Fibroblast of lung (primary cell): ENCODE measurements at places on chromosomes 4 and X. TPM values are rescaled to one million over a fixed set of nuclear protein-coding genes. Genes with fewer than 3 reads are reported as not detected.

- DNase-seq = no peak
These were observed 45.5 kb downstream of the SGMS2 start for GRCh38 chr4:107870236-107870635.

The SHOX gene
- not detected in 2 replicates for total RNA-seq

GRCh38 chrX:17822351-17822750, 38.7 kb downstream of the RAI2 start:
- DNase-seq = peak; percentile 4

DNA sequence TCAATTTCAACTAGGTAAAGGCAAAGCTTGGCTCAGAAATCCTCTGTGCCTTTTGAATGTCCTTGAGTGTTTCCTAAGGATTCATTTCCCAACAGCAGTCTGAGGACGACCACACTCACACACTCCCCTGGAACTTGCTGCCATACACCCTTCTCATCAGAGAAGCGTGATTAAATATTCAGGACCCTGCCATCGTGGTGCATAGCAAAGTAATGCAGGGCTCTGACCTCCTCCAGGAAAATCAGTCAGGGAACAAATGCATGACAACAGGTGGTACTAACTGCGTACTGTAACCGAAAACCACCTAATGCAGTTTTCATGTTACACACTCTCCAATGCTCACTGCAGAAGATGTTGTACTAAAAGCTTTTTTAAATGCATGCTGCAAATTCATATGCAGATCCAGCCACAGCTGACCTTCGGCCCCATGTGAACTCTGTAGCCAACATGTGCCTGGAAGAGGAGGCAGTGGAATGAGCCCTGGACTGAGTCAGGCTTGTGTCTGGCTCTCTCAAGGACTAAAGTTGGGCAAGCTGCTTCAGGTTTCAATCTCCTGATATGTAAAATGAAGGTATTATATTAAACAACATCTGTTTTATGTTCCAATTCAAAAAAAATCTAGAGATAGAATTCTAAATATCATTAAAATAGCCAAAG, 238.3 kb downstream of the KCNIP4 start:
- no peak for DNase-seq

- DNase-seq = no peak
These were observed 587 bp downstream of the TACC3 start for GRCh38 chr4:1721666-1722550.

The FAM184B gene
- under 0.01 TPM in 1 of 2 replicates, not detected in the other for total RNA-seq

GRCh38 chr4:122879001-122879400, 43.4 kb downstream of the NUDT6 start:
- peak; percentile 26 for DNase-seq

DNA sequence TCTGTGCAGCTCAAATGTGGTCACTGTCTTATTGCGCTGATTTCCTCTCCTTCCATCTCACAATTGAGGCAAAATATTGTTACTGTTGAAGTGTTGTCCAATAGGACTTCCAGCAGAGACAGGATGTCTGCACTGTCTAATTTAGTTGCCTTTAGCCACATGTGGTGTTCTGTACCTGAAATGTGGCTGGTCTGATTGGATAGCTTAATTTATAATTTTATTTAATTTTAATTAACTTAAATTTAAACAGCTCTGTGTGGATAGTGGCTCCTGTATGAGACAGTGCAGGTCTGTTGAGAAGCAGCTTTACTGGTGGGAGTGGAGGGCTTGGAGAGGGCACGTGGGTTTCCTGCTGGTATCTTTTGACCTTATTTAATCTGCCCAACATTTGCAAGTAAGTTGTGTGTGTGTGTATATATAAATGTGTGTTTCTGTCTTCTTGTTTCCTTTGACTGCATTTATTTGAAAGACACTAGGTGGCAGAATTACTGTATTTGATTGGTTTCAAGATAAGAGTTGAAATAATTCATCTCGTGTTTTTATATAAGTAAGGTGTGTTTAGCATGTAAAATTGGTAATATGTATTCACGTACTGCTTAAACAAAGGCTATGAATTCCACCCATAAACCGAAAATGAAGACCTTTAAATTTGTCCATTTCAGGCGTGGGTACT, 55.3 kb upstream of the MSANTD1 start:
- DNase-seq = peak; percentile 49

The SORCS2 gene
- total RNA-seq = 0.17 and 0.26 TPM in 2 replicates

The SLC10A4 gene
- under 0.01 TPM in 1 of 2 replicates, not detected in the other for total RNA-seq

The RAB39B gene
- 1.3 and 3.0 TPM in 2 replicates for total RNA-seq

The CSN1S1 gene
- total RNA-seq = not detected in 2 replicates

GRCh38 chrX:17511556-17511955, 136.6 kb downstream of the NHS start:
- peak; percentile 36 for DNase-seq

GRCh38 chrX:69724307-69724706, 108.4 kb downstream of the EDA start:
- no peak for DNase-seq

DNA sequence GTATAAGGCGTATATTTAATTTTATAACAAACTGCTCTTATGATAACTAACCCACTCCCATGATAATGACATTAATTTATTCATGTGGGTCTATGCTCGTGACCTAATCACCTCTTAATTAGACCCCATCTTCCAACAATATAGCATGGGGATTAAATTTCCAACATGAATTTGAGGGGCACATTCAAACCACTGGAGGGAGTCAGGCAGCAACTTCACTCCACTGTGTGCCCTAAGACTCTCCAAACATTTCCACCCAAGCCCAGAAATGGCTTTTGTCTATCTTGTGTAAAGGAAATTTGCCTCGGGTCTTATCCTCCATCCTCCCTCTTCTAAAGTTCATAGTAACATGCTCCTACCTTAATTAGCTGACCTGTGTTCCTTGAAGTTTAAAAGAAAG, 616.1 kb upstream of the CPEB2 start:
- no peak for DNase-seq

The ARHGEF6 gene
- 20.5 and 30.1 TPM in 2 replicates for total RNA-seq

- peak; percentile 97 for DNase-seq
These were observed 364.6 kb upstream of the NOCT start for GRCh38 chr4:138650929-138651448.

The RTL5 gene
- total RNA-seq = 2.8 and 4.5 TPM in 2 replicates

DNA sequence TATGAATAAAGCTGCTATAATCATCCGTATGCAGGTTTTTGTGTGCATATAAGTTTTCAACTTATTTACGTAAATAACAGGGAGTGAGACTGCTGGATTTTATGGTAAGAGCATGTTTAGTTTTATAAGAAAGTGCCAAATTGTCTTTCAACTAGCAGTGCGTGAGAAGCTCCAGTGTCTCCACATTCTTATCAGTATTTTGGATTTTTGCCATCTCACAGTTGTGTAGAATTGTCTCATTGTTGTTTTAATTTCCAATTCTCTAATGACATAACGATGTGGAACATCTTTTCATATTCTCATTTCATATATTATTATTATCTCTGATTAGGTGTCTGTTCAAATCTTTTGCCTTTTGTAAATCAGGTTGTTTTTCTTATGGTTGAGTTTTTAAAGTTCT, 49.0 kb upstream of the WDR17 start:
- DNase-seq = no peak

DNA sequence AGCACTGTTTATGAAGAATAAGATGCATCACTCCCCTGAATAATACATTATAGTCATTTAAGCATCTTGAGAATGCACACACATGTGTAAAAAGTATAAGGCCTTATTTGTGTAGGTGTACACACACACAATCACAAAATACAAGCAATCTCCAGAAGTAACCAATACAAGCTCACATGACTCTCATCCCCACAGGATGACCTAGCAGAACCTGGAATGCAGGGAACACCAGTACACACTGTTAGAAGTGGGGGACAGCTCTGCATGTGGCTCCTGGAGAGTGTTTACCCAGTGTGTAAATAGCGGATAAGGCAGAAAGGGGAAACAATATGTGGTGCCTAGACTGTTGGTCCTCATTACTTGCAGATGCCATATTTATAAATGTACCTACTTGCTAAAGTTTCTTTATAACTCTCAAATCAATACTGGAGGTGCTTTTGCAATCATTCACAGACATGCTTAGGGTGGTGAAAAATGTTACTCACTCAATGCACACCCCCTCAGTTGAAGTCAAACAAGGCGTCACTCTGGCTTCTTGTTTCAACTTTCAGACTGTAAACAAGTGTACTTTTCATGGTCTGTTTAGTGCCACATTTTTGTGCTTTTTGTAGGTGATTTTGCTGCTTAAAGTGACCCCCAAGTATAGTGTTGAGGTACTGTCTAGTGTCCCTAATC, 73.1 kb downstream of the MAGEB17 start:
- DNase-seq = peak; percentile 18

DNA sequence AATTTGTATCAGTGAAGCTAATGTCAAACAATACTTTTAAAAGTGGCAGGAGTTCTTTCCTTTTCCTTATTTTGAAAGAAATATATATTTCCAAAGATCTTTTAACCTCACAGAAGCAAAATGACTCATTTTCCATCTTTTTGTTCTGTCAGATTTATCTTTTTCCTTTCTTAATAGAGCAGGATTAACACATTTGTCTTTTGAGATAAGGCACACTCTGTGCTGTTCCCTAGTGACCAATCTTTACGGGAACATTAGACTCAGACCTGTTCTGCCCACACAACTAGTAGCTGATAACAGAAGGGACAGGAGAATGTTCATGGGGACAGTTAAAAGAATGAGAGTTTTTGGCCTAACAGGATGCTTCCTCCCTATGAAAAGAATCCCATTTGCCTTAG, 381.2 kb downstream of the STPG2 start:
- DNase-seq = no peak

DNA sequence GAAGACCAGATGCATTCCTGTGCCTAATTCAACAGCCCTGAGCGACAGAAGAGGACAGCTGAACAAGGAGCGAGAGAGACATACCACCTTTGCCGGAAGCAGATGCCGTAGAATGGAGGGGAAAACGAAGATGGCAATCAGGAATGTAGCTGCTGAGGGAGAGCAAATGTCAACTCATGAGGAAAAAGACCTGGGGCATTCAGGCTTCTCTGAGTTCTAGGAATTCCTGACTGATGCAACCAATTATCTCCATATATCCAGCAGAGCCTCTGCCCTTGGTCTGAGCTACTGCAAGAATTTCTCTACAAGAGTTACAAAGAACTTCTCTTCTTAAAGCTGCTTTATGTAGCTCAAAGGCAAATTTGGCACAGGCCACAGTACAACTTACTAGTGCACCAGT, 40.5 kb upstream of the INPP4B start:
- DNase-seq = no peak

GRCh38 chr4:47221721-47222120, 190.4 kb downstream of the GABRB1 start:
- DNase-seq = peak; percentile 76

DNA sequence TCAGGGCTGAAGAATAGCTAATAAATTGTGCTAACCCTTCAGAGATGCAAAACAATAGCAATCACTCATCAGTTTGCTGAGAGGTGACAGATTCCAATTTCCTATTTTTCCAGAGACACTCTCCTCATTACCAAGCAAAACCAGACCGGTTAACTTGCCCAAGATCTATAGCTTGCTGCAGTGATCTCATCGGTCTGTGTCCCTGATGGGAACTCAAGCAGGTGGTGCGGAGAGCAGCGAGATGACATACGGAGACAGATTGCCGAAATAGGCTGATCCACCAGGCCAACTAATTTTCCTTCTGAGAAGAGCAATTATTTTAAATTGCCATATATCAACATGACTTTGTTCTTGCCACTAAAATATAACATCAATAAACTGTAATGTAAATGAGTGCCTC, 10.5 kb upstream of the DCHS2 start:
- DNase-seq = no peak

DNA sequence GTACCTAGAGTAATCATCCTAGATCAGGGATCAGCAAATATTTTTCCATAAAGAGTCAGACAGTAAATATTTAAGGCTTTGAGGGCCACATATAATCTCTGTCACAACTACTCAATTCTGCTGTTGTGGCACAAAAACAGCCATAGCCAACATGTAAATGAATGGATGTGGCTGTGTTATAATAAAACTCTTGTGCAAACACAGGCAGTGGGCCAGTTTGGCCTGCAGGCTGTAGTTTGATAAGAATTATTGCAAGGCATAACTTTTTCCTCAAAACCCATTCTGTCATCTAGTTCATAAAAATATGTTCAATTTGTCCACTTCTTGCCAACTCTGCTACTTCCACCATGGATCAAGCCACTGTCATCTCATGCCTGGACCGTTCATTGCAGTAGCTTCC, 39.4 kb upstream of the SHROOM4 start:
- no peak for DNase-seq

The SLC25A4 gene
- total RNA-seq = 9.0 and 11.4 TPM in 2 replicates

The F8A2 gene
- not detected in 2 replicates for total RNA-seq

The MAGEA9B gene
- total RNA-seq = not detected in 2 replicates

The VCX3A gene
- not detected in 2 replicates for total RNA-seq

- no peak for DNase-seq
These were observed 753.6 kb downstream of the RPA4 start for GRCh38 chrX:97637289-97637688.

DNA sequence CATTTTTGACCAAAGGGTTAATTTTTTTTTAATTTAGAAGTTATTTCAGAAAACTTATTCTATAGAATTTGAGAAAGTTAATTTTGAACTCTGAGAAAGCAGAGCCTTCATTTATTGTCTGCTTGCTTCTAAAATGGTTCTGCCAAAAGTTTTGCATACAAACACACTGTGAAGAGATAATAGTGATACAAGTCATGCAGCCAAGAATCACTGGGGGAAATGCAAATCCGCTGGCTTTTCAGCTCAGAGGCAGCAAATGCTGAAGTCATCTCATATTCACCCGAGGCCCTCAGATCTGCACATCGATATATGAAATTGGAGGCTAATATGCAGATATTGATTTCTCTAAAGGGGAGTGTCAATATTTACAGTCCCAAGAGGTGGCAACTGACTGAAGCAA, 186.2 kb downstream of the KIT start:
- no peak for DNase-seq

GRCh38 chrX:152640034-152640818, 2.5 kb downstream of the GABRQ start:
- DNase-seq = peak; percentile 74

DNA sequence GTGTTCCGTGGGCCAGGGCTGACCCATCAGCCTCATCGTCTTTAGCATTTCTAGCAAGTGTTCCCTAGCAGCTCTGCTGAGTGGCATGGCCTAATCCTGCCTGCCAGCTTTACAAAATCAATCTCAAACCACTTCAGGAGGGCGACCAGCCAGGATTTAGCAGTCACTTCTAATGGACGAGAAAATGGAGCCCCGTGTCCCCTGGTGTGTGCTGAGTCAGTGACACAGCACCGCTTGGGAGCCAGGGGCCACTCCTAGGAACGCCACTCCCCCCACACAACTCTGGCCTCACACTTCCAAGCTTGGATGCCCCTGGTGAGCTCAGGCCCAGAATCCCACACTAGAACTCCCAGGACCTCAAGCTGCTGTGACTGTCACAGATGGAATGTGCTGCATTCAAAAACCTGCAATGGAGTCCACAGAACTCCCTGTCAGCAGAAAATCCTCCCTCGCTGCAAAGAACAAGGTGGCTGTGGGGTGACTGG, 311.2 kb upstream of the GATB start:
- DNase-seq = no peak

DNA sequence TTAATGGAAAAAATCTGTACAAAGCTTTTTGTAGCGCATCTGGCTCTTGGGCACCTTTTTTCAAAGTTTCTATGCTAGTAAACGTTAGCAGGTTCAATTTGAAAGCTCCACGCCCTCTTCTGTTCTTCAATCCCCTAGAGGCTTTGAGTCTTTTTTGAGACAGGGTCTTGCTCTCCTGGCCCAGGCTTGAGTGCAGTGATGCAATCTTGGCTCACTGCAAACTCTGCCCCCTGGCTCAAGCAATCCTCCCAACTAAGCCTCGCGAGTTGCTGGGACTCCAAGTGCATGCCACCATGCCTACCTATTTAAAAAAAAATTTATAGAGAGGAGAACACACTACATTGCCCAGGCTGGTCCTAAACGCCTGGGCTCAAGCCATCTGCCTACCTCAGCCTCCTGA, 9.2 kb downstream of the RXFP1 start:
- DNase-seq = no peak
